Fibroblast of mammary gland (primary cell): ENCODE measurements at places on chromosomes 3 and 15.

DNA sequence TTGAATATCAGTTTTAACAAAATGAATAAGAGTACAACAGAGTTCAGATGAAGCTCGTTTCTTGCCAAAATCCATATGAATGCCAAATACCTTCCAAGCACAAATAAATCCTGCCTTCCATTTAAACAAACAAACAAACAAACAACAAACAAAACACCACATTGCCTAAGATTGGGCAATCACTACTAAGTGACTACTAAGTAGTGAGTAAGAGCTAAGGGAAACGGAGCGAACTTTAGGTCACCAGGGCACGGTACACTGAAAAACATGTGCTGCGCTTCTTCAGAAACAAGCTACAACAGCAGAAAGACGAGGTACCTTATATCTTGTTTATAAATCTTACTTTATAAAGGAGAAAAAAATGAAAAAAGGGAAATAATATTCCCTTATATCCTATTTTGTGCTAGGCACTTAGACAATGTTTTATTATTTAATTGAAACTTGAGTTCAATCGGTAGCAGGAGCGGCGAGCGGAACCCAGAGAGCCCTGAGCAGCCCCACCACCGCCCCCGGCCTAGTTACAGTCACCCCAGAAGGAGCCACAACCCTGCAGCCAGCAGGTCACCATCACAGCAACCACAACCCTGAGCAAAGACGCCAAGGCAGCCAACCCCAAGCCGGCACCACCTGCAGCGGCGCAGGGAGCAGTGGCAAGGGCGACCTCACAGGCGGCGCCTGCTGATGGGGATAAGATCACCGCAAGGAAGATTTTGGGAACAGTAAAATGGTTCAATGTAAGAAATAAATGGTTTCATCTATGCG, 216.9 kb downstream of the ZBTB20 start:
- peak; percentile 49 for DNase-seq

GRCh38 chr3:134339331-134339730, 34.9 kb downstream of the AMOTL2 start:
- DNase-seq, result no peak

DNA sequence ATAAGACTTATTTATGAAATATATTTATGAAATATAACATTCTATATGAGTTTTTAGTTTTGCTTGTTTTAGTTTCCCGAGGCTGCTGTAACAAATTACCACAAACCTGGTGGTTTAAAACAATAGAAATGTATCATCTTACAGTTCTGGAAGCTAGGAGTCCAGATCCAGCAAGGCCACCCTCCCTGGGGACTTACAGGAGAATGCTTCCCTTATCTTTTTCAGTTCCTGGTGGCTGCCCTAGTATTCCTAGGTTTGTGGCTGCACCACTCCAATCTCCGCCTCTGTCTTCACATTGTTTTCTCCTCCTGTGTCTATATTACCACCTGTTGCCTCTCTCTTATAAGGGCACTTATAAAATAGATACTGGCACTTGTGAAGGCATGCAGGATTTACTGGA, 877.8 kb downstream of the TUSC7 start:
- no peak for DNase-seq

GRCh38 chr3:120623727-120624093, 27.6 kb downstream of the NDUFB4 start:
- no peak for DNase-seq

DNA sequence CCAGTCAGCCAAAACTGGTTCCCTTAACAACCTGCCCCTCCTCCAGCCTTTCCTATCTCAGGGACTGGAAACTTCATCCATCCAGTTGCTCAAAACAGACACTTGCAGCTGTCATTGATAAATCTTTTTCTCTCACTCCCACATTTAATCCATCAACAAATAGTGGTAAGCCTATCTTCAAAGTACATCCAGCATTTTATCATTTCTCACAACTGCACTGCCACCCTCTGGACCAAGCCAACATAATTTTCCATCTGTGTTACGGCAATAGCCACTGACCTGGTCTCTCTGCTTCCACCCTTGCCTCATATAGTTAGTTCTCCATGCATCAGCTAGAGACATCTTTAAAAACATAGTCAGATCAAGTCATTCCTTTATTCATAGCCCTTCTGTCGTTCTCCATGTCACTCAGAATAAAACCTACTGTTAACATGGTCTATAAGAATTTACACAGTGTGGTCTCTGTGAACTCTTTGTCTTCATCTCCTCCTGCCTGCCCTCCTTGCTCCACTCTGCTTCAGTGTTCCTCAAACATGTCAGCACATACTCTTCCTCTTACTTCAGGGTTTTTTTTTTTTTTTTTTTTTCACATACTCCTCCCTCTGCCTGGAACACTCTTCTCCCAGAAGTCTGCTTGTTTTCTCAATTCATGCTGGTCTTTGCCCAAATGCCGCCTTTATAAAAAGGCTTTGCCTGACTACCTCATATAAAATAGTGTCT, 102.5 kb upstream of the COL6A5 start:
- DNase-seq, result peak; percentile 25

DNA sequence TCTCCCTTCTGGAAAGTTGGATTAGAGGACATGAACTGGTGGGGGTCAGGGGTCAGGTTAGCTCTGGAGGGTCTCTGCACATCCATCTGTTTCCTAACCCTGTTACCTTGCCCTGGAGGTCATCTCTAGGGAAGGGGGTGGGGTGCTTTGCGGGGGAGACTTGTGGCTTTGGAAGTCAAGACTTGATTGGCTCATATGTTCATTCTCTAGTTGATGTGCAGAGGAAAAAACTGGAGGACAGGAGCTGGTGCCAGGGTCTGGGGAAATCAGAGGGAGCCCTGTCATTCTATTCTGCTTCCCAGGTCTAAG, 42.9 kb upstream of the ROPN1 start:
- no peak for DNase-seq

GRCh38 chr15:89837134-89837829, 22.6 kb upstream of the ANPEP start:
- peak; percentile 72 for DNase-seq

DNA sequence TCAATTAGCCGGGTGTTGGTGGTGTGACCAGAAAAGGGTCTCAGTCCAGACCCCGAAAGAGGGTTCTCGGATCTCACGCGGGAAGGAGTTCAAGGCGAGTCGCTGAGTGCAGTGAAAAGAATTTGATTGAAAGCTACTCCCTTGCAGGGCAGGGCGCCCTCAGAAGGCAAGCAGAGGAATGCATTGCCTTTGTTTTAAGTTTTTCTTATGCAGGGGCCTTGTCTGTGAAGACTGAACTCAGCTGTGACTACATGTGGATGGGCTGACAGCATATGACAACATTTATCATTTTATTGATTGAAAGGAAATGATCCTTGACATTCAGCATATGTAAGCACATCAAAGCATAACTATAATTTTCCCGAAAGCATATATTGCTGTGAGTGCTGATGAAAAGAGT, 11.8 kb downstream of the CPN2 start:
- no peak for DNase-seq

- DNase-seq, result no peak
Observed at GRCh38 chr15:20659265-20659664, 117.7 kb upstream of the GOLGA6L6 start.

- no peak for DNase-seq
Observed at GRCh38 chr3:56971816-56972215, 88.6 kb upstream of the SPATA12 start.

DNA sequence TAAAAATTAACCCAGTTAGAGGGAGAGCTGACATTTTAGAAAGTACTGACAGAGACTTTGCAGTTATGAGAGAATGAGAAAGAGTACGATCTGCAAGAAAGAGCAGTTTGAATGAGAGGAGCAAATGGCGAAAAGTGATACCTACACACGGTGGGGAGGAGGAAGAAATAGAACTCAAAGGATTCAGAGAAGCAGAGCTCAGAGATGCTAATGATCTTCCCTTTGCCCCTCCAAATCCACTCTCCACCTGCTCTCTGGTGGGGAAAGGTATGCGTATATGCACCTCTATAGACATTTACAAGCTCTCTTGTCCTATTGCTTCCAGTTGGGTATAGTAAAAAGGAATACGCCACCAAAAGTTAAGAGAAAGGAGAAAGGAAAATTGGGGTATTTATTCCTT, 123.3 kb upstream of the TTC14 start:
- no peak for DNase-seq

DNA sequence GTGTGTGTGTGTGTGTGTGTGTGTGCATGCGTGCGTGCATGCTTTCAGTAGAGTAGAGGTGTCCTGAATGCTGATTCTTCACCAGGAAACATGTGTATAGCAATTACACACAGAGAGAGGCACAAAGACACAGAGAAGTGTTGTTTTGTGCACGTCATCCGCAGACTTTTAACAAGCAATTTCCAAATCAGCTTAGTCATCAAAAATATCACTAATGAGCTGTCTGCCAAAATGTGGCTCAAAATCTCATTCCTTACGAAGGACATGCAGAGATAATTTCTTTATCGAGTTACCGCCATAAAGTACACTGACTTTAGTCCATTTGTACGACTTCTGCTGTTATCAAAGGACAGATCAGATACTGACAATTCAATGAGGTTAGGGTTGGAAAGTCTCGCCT, 274.9 kb upstream of the RARB start:
- no peak for DNase-seq

DNA sequence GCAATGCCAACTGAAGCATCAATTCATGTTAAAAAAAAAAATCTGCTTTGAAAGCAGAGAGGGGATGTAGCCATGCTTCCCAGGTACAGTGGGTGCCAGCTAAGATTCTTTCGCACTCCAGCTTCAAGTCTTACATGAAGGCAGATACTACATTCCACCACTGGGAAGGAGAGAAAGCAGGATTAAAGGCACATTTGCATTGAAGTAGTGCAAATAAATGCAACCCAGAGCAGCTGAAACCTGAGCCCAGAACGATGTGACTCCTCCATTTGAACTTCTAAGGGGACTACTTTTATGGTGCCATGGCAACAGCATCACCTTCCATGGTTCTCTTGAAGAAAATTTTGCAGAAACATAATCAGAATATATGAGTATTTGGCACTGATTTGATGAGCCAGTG, 19.1 kb upstream of the GJD2 start:
- no peak for DNase-seq

DNA sequence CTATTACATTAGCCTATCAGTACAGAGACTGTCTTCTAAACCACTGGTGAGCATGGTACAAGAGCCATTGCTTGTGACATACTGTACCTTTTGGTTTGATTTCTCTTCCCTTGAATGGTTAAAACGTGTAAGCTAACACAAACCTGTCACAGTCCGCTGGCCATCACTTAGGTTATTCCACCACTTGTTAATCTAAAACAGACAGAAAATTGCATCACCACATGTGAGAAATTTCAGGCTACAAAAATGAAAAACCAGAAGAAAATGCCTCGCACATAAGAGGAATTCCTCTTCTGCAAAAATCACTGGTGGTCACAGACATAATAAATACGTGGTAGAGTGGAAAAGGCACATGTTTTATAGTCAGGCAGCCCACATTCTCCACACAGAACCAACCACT, 22.1 kb downstream of the PARL start:
- DNase-seq, result no peak

GRCh38 chr3:128784232-128784631, 58.2 kb downstream of the RAB7A start:
- DNase-seq, result peak; percentile 19

DNA sequence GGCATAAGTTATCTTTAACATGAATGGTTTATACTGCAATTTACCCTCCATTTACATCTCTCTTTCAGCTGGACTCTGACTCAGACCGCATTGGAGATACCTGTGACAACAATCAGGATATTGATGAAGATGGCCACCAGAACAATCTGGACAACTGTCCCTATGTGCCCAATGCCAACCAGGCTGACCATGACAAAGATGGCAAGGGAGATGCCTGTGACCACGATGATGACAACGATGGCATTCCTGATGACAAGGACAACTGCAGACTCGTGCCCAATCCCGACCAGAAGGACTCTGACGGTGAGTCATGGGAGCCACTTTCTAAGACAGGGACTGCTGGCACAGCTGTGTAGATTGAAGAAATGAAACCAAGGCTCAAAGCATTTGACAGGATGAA, 11.6 kb downstream of the THBS1 start:
- peak; percentile 40 for DNase-seq

DNA sequence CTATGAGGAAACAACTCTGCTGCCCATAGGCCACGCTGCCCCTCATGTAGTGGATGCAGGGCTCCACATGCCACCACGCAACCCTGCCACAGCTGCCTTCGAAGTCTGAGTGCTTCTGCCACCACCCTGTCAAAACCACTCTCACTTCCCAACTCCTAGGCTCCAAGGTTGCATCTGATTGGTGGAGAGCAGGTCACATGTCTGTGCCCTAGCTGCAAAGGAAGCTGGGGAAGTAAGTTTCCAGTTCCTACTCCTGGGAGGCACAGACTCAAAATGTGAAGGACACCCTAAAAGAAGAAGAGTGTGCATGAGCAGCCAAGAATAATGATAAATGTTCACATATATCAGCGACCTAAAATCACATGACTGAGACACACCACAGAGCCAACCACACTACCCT, 31.9 kb upstream of the TICRR start:
- no peak for DNase-seq

- no peak for DNase-seq
Observed at GRCh38 chr3:159114582-159114981, 312.7 kb downstream of the MFSD1 start.

- no peak for DNase-seq
Observed at GRCh38 chr3:159859424-159859823, 129.2 kb upstream of the IL12A start.

GRCh38 chr15:65824031-65824743, 32.1 kb upstream of the DENND4A start:
- DNase-seq, result peak; percentile 71

GRCh38 chr3:152780553-152780952, 54.4 kb upstream of the P2RY1 start:
- peak; percentile 30 for DNase-seq

GRCh38 chr3:8976540-8977182, 13.4 kb upstream of the RAD18 start:
- DNase-seq, result no peak

- peak; percentile 54 for DNase-seq
Observed at GRCh38 chr3:112806903-112807302, 39.8 kb downstream of the CD200R1L start.

- no peak for DNase-seq
Observed at GRCh38 chr3:99817047-99817436, 620 bp upstream of the CMSS1 start.

DNA sequence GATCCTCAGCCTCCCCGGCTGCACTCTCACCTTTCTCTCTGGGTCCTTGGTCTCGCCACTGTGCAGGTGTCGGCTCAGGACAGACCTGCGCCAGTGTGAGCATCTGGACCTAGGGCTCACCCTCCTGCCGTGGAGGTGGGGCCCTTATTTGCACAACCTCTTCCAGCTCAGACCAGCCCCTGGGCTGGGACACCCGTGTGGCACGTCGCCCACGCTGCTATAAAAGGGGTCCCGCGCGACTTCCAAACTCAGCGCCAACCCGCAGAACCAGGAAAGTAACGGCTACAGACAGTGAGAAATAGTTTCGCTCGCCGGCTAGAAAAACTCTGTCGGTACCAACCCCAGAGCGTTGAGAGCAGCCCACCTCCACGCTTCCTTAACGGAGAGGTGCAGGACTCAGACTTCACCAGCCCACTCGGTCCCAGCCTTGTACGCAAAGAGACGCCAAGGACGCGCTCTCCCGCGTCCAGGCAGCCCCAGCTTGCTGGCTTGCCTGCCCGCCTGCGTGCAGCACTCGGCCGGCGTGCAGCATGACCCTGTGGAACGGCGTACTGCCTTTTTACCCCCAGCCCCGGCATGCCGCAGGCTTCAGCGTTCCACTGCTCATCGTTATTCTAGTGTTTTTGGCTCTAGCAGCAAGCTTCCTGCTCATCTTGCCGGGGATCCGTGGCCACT, at the start of the genes DUOX2 and DUOXA2:
TSS of gene DUOX2 (minus strand) at position 97 of the 675 bp plus-strand sequence. CDS start 761 bp downstream, outside the sequence.
TSS of gene DUOXA2 (plus strand) at position 251 of the 675 bp plus-strand sequence. CDS start at position 531, 280 bp downstream.
- no peak for DNase-seq

- peak; percentile 24 for DNase-seq
Observed at GRCh38 chr15:76512971-76513370, 176.4 kb downstream of the ISL2 start.

- peak; percentile 33 for DNase-seq
Observed at GRCh38 chr3:67034371-67034770, 36.3 kb downstream of the KBTBD8 start.

- no peak for DNase-seq
Observed at GRCh38 chr3:118997190-118997589, 37.5 kb downstream of the IGSF11 start.
